Stimulated activated CD8-positive, alpha-beta memory T cell treated with anti-CD3 and anti-CD28 coated beads, Interleukin-4, amount 100 ng/mL, for 1 hour (primary cell): ENCODE measurements at places on chromosomes 2 and 18.

DNA sequence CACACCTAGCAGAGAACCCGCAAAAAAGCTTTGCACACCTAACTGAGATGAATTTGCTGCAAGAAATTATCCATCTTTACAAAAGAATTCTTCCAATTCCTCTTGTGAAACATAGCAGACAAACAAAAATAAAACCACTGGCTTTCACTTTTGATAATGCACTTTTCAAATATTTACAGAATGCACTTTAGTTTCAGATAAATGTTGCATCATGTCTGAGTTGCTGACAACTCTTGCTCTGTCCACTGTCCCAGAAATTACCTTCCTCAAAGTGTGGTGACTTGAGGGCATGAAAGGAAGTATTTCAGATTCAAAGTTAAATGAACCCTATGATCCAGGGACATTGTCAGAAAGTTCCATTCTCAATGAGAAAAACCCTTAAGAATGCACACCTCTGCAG lies 256.2 kb upstream of the PARD3B start:
- no peak for DNase-seq

DNA sequence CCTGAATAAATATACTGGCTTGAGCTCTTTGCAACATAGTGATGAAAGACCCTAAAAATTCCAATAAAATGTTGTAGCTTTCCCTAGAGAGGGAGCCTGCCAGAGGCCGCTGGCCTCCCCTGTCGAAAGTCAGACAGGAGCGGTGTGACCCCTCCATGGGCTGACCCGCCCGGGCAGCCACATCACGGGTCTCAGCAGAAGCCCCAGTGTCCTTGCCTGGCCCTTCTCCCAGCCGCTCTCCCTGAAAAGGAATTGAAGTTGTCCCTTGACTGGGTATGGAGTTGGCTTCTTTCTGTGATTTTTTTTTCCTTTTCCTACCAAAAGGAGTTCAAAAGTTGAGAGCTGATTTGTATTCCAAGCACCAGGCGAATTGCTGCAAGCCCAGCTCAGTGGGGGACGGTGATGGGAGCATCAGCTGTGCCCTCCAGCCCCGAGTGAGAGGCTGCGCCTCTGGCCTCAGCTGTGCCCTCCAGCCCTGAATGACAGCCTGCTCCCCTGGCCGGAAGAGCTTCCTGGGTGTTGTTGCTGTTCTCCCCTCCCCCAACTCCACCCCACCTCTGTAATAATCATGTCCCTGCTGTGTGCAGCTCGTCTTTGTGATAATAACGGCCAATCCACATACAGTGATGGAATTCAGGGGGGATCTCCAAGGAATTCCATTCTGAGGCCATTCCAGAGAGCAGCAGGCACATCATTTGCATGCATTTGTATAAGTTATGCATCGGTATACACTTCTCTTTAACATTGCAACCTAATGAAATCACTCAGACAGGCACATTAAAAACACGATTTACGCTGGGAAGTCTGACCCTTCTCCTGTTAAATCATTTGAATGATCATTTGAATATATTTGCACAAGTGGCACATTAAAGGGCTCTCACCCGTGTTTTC lies 501.0 kb downstream of the EIPR1 start:
- no peak for DNase-seq

- DNase-seq = no peak
Measured at GRCh38 chr2:46311651-46312223, 14.5 kb downstream of the EPAS1 start.

- DNase-seq = peak; percentile 13
Measured at GRCh38 chr2:85886590-85886989, 2.2 kb downstream of the ST3GAL5 start.

GRCh38 chr2:196492946-196493345 lies 146.6 kb upstream of the CCDC150 start:
- no peak for DNase-seq

- no peak for DNase-seq
Measured at GRCh38 chr2:28172114-28172898, 220.4 kb upstream of the FOSL2 start.

- DNase-seq = no peak
Measured at GRCh38 chr2:218344090-218344754, 12.4 kb upstream of the CATIP start.

DNA sequence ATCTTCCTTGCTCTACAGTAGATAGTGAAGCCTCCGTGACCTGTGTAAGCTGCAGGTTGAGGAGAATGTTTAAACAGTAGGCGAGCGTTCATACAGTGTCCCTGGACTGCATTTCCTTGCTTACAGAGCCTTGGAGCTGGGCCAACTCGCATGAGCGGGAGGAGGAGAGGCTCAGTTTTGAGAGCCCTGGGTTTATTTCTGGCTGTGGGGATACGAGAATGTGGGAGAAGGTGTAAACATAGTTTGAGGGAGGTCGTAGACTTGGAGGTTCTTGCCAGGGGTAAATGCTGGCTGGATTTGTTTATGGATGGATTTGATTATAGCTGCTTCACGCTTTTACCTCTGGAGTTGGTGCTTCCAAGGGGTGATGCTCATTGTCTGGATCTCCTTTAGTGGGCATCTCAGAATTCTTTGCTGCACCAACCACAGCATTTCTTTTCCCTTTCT lies 20.8 kb downstream of the CRIM1 start:
- no peak for DNase-seq

DNA sequence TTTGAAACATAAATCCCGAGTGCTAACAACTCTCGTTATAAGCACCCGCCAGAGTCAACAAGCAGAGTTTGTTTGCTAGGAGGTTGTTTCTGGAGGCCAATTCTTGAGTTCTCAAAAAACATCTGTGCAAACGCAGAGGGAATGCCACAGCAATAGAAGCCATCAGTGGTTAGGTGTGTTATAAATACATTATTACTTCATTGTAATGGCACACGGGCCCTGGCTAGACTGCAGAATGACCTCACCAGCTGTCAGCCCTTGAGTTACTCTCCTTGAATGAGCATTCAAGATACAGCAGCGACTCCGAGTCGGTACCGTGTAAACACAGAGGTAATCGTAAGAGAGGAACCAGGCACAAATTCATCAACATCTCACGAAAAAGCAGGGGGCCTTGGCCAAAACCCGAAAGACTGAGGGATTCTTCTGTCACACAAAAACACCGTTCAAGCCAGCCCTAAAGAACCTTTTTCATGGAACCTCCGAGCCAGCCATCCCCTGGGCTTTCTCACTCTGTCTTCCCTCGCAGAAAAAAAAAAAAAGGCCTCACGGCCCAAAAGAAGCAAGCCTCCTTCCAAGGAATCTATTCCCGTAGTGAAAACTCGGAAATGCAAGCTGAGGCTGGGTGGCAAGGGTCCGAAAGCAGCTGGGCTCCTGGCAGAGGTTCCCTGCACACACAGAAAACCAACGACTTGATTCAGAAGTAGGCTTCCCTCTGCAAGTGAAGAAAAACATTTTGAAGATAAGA lies 133.7 kb upstream of the MEIS1 start:
- no peak for DNase-seq

- DNase-seq = no peak
Measured at GRCh38 chr2:131349021-131349420, 14.9 kb downstream of the RAB6D start.

DNA sequence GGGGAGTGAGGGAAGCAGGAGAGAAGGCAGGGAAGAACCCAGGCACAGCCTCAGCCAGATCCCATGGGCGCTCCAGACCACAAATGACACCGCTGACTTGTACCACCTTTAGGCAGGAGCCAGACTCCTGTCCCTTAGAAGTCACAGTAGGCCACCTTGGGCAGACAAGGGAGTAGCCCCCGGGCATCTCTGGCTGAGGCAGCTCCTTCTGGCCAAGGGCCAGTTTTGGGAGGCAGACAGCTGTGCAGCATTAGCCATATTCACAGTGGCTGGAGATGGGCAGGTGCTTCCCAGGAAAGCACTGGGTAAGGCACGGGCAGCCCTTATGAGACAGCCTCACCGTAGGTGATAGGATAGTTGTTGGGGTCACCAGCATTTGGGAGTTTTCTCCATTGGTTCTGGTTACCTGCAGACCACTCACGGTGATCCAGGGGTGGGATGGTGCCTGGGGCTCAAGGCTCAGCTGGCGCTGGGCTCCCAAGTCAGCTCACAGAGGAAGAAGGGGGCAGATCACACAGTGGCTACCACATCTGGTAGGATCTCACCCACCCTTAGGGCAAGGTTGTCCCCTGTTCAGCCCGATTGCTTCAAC lies 2.1 kb downstream of the ASTL start:
- no peak for DNase-seq

DNA sequence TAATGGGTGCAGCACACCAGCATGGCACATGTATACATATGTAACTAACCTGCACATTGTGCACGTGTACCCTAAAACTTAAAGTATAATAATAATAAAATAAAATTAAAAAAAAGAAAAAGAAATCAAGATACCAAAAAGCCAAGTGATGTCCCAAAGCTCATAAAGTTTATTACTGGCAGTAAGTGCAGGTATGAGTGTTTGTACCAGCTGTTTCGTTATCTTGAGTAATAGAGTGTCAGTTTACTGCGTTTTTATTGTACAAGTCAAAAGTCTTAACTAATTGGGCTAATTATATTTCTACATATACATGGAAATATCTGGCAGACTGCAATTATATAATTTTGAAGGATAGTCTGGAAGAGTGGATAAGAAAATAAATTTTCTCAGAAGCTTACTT lies 41.8 kb downstream of the MFSD6 start:
- no peak for DNase-seq

DNA sequence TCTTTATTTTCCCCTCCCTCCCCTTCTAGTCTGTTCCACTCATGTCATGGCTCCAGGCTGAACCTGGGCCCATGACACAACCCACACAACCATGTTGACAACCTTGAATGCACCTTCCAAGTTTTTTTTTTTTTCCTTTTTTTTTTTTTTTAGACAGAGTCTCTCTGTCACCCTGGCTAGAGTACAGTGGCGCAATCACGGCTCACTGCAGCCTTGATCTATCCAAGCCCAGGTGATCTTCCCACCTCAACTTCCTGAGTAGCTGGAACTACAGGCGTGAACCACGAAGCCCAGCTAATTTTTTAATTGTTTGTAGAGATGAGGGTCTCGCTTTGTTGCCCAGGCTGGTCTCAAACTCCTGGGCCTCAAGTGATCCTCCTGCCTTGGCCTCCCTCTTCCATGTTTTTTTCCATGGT lies 21.9 kb upstream of the ROCK2 start:
- DNase-seq = no peak

DNA sequence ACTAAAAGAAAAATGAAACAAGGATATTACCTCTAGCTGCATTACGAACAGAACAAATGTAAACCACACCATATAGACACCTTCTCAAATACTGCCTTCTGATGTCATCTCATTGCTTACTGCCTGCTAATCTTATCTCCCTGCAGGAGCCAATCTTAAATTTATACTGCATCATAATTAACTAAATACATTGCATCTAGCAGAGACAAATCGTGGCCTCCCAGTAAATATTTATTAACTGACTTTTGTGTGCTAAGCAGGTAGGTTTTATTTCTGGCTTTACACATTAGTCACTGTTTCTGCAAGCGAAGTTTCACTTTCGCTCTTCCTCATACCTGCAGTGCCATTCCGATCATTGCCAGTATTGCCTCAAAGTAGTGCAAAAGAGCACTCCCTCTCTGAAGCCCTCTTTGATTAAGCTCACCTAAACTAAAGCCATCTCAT lies 67.5 kb downstream of the SPATS2L start:
- no peak for DNase-seq

GRCh38 chr2:52194342-52194741 lies 1162.4 kb upstream of the NRXN1 start:
- DNase-seq = no peak

DNA sequence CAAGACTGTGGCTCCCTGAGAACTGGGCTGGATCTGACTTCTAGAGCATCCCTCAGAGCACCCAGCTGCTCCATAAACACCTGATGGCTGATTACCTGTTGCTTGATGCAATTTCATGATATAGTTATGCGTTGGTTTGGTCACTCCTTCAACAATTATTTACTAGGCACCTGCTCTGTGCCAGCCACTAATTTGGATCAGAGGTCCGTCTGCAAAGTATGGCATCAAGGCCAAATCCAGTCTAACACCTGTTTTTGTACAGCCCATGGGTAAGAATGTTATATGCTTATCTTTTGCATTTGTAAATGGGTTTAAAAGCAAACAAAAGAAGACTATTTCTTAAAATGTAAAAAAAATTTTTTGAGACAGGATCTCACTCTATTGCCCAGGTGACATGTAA lies 348.2 kb downstream of the ALK start:
- DNase-seq = no peak

- DNase-seq = no peak
Measured at GRCh38 chr18:61856678-61857077, 36.1 kb downstream of the RNF152 start.

- DNase-seq = no peak
Measured at GRCh38 chr2:210527286-210527685, 29.1 kb upstream of the CPS1 start.

DNA sequence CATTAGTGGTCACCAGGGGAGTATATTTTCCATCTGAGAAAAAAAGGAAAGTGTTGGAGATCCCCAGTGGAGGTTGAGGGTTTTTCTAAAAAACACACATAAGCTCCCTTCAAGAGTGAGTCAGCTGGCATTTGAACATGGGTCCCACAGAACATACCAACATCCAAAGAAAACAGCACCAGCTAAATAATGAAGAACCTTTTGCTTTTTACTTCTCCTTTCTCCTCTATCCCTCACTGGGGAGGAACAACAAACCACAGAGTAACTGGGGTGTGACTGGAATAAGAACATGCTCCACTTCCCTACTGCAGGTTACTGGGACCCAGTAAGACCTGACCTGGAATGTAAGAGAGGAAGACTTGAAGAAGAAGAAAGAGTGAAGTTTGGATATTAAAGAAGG lies 56.5 kb upstream of the RAPH1 start:
- DNase-seq = no peak

- DNase-seq = no peak
Measured at GRCh38 chr2:25354116-25354515, 12.4 kb upstream of the DNMT3A start.

- no peak for DNase-seq
Measured at GRCh38 chr2:49426996-49427395, 272.7 kb upstream of the FSHR start.

DNA sequence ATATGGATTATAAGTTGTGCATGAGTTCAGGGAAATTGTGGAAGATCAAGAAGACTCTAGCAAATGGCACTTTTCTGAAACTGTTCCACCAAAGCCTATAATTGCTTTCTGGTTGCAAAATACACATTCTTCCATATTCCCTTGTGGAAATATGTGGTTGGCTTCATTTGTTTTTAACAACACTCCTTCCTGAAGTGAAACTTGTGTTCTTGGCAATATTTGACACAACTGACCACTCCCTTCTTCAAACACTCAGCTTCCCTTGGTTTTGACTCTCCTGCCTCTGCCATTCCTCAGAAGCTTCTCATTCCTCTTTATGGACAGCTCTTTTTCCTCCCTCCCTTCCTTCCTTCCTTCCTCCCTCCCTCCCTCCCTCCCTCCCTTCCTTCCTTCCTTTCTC lies 192.3 kb downstream of the PMAIP1 start:
- no peak for DNase-seq

- no peak for DNase-seq
Measured at GRCh38 chr2:137348301-137348700, 583.0 kb downstream of the THSD7B start.

DNA sequence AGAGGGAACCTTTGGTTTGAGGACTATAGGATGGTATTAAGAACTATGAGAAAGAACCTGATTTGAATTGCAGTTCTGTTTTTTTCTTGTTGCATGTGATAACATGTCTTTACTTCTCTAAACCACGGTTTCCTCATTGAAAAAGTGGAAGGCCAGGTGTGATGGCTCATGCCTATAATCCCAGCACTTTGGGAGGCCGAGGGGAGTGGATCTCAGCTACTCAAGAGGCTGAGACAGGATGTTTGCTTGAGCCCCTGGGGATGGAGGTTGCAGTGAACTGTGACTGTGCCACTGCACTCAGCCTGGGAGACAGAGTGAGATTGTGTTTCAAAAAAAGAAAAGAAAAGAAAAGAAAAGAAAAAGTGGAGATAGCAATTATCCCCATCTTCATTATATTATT lies 32.3 kb downstream of the SCN9A start:
- no peak for DNase-seq

- no peak for DNase-seq
Measured at GRCh38 chr2:73925033-73925704, 1.5 kb upstream of the DGUOK start.
